ENCODE measurements at places on chromosomes 1 and 21.
A peak's percentile ranks its signal among the peaks of the same experiment; 100 is the strongest.

GRCh38 chr1:35047188-35047858 is 15.6 kb upstream of the ZMYM6 start:
- no peak for DNase-seq

- DNase-seq, result peak; percentile 74
Measured at GRCh38 chr21:42414928-42415769, 11.4 kb downstream of the UBASH3A start.

DNA sequence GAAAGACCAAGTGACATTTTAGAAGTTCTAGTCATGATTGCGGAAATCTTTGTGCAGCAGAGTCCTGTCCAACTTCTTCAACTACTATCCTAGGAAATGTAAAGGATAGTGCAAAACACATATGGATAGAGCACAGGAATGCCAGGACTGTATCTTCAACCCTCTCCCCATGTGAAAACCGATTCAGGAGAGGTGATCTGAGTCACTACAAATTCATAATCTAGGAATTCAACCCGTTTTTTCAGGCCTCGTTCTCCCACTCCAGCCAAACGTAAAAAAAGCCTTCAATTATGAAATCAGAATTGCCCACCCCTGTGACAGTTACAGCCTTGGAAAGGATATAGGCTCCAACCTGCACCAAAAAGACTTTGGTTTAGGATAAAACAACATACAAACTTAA is 52.9 kb upstream of the RGS1 start:
- DNase-seq, result no peak

DNA sequence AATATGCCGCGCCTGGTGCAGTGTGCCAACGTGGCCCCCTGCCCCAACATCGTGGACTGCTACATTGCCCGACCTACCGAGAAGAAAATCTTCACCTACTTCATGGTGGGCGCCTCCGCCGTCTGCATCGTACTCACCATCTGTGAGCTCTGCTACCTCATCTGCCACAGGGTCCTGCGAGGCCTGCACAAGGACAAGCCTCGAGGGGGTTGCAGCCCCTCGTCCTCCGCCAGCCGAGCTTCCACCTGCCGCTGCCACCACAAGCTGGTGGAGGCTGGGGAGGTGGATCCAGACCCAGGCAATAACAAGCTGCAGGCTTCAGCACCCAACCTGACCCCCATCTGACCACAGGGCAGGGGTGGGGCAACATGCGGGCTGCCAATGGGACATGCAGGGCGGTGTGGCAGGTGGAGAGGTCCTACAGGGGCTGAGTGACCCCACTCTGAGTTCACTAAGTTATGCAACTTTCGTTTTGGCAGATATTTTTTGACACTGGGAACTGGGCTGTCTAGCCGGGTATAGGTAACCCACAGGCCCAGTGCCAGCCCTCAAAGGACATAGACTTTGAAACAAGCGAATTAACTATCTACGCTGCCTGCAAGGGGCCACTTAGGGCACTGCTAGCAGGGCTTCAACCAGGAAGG is 4.3 kb downstream of the GJB3 start:
- no peak for DNase-seq

GRCh38 chr1:43147625-43148327 is 24.3 kb downstream of the EBNA1BP2 start:
- peak; percentile 64 for DNase-seq

Data from A549 (cell line).